ENCODE measurements at places on chromosomes 1 and 21.
A peak's percentile ranks its signal among the peaks of the same experiment; 100 is the strongest.

- H3K36me3 ChIP-seq = no peaks in the 10 kb centered on the region
- H3K27ac ChIP-seq = no peak overlapping the region
- no peak overlapping the region for H3K4me3 ChIP-seq
- H3K4me1 ChIP-seq = peaks cover 17% of the 10 kb centered on the region
These were observed 28.9 kb upstream of the RBM15 start for GRCh38 chr1:110310300-110310699.

DNA sequence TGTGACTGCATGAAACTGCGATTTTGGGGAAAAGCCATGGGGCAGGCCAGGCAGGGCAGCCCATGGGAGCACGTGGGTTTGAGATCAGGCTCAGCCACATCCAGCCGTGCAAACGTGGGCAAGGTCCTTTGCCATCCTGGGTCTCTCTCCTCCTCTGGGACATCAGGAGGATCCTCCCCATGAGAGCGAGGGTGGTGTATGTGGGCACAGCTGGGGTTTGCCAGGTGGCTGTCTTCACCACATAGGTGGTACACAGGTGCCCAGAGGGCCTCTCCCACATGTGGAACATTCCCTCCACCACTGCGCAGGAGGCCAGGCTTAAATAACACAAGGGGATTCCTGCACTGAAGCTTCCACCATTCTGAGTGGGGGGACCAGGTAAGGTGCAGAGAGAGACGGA lies 136.7 kb downstream of the DMRTB1 start:
- peaks cover 10% of the 10 kb centered on the region for H3K4me1 ChIP-seq
- DNase-seq = peak; percentile 8
- no peak overlapping the region for H3K4me3 ChIP-seq

DNA sequence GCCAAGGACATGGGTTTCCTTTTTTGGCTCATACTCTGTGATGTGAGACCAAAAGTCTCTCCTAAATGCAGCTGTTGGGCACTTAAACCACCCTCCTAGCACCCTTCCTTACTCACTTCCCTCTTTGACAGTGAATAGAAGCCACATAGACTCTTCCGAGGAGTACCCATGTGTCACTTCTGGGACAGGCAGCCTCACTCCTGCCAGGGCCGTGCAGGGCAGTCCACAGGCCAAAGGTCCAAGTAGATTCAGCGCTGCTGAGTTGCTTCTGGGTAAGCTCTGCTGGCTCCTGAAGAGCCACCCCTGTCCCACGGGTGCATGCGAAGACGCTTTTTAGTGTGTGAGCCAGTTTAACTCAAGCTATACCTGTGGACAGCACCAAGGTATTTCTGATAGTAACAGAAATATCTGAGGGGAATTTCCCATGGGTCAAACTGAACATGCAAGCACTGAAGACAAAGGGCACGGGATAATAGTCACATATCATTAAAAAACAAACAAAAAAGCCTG lies 36.8 kb upstream of the BMP8B start:
- H3K4me3 ChIP-seq = no peak overlapping the region
- H3K27me3 ChIP-seq = no peaks in the 10 kb centered on the region
- peaks cover 49% of the 10 kb centered on the region for H3K4me1 ChIP-seq
- DNase-seq = no peak

GRCh38 chr21:45299026-45299863 lies 11.6 kb upstream of the POFUT2 start:
- no peak for DNase-seq
- H3K4me1 ChIP-seq = peaks cover 44% of the 10 kb centered on the region
- peaks cover 10% of the 10 kb centered on the region for H3K36me3 ChIP-seq
- no peaks in the 10 kb centered on the region for H3K27me3 ChIP-seq
- peak overlapping the region; percentile 86 for H3K27ac ChIP-seq
- H3K4me3 ChIP-seq = no peak overlapping the region

GRCh38 chr1:44282704-44283426 lies 69.6 kb downstream of the DMAP1 start:
- H3K27ac ChIP-seq = no peak overlapping the region
- peaks cover 36% of the 10 kb centered on the region for H3K36me3 ChIP-seq
- no peak overlapping the region for H3K4me3 ChIP-seq
- no peaks in the 10 kb centered on the region for H3K27me3 ChIP-seq

All from mesothelial cell of epicardium (in vitro differentiated cells).